Dorsolateral prefrontal cortex (tissue), 122 donors: ENCODE measurements at places on chromosomes 5 and 9.

DNA sequence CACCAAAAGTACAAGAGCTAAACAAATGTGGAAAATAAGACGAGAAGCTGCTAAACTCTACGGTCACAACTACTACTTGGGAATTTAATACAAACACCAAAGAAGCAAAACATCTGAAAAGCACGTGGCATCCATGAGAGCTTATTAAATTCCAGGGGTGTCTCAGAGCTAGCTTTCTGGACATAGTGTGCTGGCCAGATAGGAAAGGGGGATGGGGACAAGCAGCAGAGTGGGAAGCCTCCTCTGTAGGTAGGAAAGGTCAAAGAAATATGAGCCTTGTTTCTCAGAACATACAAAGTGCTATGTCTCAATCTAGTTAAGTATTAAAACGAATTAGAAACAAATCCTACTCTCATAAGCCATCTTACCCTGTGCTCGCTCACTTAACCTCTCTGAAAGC is 51.3 kb upstream of the GOLPH3 start:
- no peak for DNase-seq

DNA sequence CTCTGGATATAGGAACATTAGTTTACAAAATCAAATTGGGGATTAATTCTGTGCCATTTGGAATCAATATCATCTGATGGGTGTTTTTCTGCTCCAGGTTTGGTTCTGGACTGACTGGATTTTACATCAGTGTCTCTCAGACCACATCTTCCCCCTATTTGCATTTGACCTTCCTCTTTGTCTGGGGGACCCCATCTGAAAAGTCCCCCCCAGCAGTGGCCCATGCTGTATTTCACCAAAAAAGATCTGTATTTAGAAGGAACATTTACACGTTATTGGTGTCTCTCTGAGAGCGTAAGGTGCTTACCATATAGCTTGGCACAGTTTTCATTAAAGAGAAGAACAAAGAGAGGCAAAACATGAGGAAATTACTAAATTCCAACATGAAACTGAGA is 215.6 kb upstream of the CLINT1 start:
- DNase-seq: no peak

- no peak for DNase-seq
Measured at GRCh38 chr5:143145243-143146160, 258.0 kb downstream of the NR3C1 start.

DNA sequence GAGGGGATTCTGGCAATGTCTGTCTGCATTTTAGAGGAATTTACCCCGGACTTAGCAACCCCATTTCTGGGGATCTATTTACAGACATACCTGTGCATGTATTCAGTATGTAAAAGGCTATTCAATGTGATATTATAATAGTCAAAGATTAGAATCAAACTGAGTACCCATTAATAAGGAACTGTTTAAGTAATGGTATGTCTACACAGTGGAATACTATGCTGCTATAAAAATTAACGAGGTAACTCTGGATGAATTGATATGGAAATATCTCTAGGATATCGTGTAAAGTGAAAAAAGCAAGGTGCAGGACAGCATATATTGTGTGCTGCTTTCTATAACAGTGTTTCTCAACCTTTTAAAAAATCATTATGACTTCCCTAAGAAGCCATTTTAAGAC is 186.9 kb downstream of the SEMA6A start:
- no peak for DNase-seq

DNA sequence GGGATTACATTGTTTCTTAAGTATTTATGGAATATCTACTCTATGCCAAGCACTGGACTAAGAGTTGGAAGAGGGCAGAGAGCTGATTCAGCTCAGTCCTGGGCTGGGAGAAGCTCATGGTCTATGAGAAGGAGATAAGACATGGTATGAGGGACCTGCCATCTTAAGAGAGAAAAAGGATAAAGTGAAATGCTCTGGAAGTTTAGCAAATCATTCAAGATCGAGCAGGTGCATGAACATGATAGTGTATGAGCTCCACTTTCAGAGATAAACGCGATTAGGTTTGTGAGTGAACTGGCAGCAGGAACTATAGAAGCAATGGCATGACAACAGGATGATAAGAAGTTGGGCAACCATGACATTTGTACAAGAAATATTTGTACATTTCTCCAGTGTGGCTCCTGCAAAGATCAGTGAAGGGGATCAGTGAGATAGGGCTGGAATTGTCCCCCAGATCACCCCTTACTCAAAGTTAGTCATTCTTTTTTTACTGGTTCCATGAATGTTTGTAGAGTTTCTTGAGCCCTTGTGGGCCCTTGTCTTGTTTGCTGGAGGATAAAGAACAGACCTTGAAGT is 26.6 kb upstream of the CCDC180 start:
- DNase-seq: no peak

DNA sequence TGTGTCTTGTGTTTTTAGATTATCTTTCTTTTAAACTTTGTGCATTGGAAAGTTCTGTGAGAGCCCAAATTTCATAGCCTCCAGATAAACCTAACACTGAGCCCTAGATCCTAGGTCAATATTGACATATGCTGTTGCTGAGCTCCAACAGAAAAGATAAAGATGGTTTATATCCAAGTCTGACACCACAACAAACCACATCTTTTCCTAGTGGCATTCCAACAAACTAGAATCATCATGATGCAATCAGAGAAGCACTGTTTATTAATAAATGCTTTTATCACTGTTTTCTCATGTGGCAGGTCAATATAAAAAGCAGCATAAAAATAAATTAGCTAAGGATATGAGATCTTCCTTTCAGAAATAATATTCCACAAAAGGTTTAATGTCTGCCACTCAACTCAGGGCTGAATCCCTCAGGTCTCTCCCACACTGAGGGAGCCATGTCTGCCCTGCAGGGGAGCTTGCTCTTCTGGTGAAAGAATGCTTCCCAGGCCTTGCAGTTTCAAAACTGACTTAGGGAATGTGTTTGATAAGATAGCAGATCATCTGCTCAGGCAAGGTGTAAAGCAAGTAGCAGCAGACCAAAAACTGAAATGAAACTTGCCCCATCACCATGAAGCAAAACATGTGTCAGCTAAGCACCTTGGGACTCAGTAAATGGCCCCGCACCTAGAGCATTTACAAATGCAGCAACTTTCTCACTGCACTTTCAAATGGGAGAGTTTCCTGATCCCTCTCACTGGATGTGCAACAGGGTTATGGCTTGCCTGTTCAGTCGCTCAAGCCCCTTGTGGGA is 493.0 kb downstream of the AGTPBP1 start:
- DNase-seq: no peak

- DNase-seq: no peak
Measured at GRCh38 chr5:74289691-74290090, 350.8 kb downstream of the ENC1 start.
